ENCODE measurements at places on chromosomes 6 and 20.

GRCh38 chr6:26197636-26197932, 110.4 kb downstream of the HFE start:
- DNase-seq, result no peak

- DNase-seq, result peak; percentile 48
These were observed at the start of gene RGL2 for GRCh38 chr6:33298773-33299236. TSS of gene RGL2 (minus strand) at chr6:33298942. CDS start at chr6:33298610, 332 bp downstream.

GRCh38 chr20:43843096-43843964, 71.3 kb upstream of the TOX2 start:
- DNase-seq, result no peak

DNA sequence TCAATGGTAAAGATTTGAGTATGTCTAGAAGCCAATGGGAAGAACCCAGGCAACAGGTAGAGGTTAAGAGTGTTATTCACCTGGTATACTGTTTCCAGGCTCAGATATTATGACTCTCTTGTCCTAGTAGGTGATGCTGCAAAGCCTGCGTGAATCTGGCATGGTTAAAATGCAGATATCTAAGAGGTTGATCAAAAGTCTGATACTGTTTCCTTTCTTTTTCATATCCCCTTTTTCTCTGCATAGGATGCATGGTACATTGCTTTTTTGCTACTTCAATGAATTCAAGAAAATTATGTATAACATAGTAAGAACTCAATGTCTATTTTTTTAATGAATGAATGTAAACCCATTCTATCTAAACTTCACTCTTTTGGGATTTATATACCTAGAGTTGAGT, 284.3 kb upstream of the KHDRBS2 start:
- no peak for DNase-seq

DNA sequence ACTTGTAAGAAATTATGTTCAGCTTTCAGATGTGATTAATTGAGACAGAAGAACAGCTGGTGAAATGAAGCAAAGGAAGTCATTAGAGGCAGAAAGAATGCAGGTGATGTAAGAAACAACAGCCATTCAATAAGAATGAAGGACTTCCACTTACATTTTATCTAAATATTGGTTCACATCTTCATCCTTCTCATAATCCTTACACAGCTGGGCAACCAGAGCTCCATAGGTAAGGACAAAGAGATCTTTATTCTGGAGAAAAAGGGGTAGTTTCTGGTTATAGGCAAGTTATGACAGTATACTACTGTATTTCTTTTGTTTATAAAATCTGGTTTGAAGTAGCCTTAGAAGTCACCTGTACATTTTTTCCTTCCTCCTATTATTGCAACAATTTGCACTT, 2.3 kb downstream of the TRAPPC3L start:
- DNase-seq, result no peak

GRCh38 chr6:159440911-159441703, 251.9 kb downstream of the SOD2 start:
- no peak for DNase-seq

DNA sequence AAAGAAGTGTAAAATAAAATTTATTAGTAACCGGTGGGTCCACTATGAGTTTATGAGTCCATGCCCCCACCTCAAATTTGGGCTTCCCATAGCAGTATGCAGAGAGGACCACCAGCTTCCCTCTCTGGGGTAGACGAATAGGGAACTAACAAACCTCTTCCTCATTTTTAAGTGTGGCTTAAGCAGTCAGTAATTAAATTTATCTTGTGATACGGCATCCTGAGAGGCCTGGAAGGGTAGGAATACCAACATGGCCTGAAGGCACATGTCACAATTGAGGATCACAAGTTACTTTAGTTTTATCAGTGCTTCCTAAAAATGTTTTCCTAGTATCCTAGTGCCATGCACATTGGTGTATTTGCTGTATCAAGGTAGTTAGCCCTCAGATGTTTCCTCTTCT, 239.9 kb downstream of the HIVEP2 start:
- no peak for DNase-seq

- peak; percentile 7 for DNase-seq
These were observed 719 bp upstream of the EDN1 start for GRCh38 chr6:12289365-12289919.

- DNase-seq, result no peak
These were observed 141.1 kb upstream of the EEF1E1 start for GRCh38 chr6:8243475-8243874.

DNA sequence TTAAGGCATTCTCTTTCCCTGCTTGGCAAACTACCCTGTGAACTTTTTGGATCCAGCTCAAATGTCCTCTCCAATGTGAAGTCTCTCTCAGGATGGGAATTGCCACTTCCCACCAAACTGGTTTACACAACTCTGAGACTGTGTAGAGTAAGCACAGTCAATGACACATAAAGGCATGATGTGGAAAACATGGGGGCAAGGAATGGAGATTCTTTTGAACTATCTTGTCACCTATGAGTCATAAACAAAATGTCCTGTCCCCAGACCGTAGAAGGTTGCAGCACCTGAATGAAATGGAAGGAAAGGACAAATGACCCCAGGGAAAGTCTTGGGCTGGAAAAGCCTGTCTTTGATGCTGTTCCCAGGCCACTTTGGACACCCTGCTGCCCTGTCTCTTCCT, 11.0 kb upstream of the KIF13A start:
- DNase-seq, result no peak

GRCh38 chr6:161273274-161273751, 548 bp downstream of the AGPAT4 start:
- DNase-seq, result peak; percentile 33

- DNase-seq, result no peak
These were observed 28.9 kb downstream of the FYN start for GRCh38 chr6:111844376-111844775.

- no peak for DNase-seq
These were observed 109.5 kb upstream of the NFATC2 start for GRCh38 chr20:51651921-51652549.

DNA sequence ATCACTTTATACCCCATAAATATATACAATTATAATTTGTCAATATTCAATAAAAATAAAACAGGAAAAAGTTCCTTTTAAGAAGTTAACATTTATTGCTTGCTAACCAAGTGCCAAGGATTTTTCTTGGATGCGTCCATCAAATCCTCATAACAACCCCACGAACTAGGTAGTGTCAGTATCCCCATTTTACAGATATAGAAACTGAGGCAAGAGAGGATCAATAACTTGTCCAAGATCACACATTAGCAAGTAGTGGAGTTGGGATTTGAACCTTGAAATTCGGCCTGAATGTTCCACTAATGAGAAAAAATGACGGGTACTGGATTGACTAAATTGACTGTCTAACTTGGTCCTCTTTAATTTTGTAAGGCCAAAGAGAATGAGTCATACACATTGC, 5.7 kb upstream of the L3MBTL3 start:
- DNase-seq, result no peak

DNA sequence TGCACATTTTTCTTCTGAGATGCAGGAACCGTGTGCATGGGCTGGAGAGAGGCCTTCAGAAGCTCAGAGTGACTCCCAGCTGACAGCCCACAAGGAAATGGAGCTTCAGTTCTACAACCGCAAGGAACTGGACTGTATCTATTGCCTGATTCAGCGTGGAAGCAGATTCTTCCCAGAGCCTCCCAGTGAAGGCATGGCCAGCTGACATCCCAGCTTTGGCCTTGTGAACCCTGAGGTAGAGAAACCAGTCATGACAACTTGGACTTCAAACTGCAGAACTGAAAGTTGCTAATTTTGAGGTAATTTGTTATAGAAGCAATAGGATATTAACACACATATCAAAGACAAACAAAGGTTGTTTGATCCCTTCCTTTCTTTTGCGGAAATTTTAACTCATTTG, 94.3 kb upstream of the NOX3 start:
- DNase-seq, result no peak

All from stimulated activated naive CD4-positive, alpha-beta T cell treated with Interleukin-2 at 50 U/mL for 16 hours (primary cell).